Activated CD4-positive, alpha-beta memory T cell treated with anti-CD3 and anti-CD28 coated beads for 36 hours (primary cell): ENCODE measurements at places on chromosomes 1 and 21.

DNA sequence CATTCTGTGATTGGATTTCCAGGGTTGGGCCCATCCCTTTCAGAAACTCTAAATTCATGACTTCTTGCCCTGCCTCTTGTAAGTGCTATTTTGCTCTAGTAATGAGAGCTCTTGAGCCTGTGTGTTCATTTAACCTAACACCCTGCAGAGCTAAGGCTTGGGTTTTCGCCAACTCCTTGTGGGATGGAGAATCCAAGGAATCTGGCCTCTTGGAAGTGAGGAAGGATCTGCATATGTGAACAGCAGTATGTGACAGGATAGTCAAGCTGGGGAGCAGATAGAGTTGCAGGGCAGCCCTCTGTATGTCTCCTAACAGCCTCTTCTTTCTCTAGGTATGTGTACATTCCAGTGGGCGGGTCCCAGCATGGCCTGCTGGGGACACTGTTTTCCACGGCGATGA, 258.9 kb downstream of the HHAT start:
- H3K27ac ChIP-seq: no peak overlapping the region
- no peaks in the 10 kb centered on the region for H3K27me3 ChIP-seq
- H3K36me3 ChIP-seq: peaks cover 16% of the 10 kb centered on the region
- H3K4me1 ChIP-seq: no peaks in the 10 kb centered on the region
- no peak overlapping the region for H3K4me3 ChIP-seq

GRCh38 chr1:230376296-230376695, 49.8 kb downstream of the PGBD5 start:
- no peaks in the 10 kb centered on the region for H3K36me3 ChIP-seq
- no peak overlapping the region for H3K4me3 ChIP-seq
- H3K27ac ChIP-seq: no peak overlapping the region
- H3K4me1 ChIP-seq: no peaks in the 10 kb centered on the region

GRCh38 chr1:52862666-52863458, 20.3 kb downstream of the ZYG11A start:
- peaks cover 2% of the 10 kb centered on the region for H3K27me3 ChIP-seq
- no peak overlapping the region for H3K4me3 ChIP-seq

- no peaks in the 10 kb centered on the region for H3K4me1 ChIP-seq
- no peak for DNase-seq
- peaks cover 7% of the 10 kb centered on the region for H3K27me3 ChIP-seq
- H3K4me3 ChIP-seq: no peak overlapping the region
- no peak overlapping the region for H3K27ac ChIP-seq
Measured at GRCh38 chr1:169099561-169099960, 6.9 kb upstream of the ATP1B1 start.

- no peak overlapping the region for H3K4me3 ChIP-seq
- H3K4me1 ChIP-seq: no peaks in the 10 kb centered on the region
- DNase-seq: no peak
- no peak overlapping the region for H3K27ac ChIP-seq
- no peaks in the 10 kb centered on the region for H3K36me3 ChIP-seq
- no peaks in the 10 kb centered on the region for H3K27me3 ChIP-seq
Measured at GRCh38 chr1:219774386-219774785, 154.0 kb downstream of the SLC30A10 start.

GRCh38 chr1:71093938-71094337, 13.1 kb upstream of the ZRANB2 start:
- H3K27ac ChIP-seq: no peak overlapping the region
- H3K27me3 ChIP-seq: peaks cover 1% of the 10 kb centered on the region
- DNase-seq: no peak
- H3K4me3 ChIP-seq: no peak overlapping the region
- H3K36me3 ChIP-seq: no peaks in the 10 kb centered on the region
- H3K4me1 ChIP-seq: no peaks in the 10 kb centered on the region
